Right lung (tissue), 10 donors: ENCODE measurements at places on chromosomes 11 and 22.

DNA sequence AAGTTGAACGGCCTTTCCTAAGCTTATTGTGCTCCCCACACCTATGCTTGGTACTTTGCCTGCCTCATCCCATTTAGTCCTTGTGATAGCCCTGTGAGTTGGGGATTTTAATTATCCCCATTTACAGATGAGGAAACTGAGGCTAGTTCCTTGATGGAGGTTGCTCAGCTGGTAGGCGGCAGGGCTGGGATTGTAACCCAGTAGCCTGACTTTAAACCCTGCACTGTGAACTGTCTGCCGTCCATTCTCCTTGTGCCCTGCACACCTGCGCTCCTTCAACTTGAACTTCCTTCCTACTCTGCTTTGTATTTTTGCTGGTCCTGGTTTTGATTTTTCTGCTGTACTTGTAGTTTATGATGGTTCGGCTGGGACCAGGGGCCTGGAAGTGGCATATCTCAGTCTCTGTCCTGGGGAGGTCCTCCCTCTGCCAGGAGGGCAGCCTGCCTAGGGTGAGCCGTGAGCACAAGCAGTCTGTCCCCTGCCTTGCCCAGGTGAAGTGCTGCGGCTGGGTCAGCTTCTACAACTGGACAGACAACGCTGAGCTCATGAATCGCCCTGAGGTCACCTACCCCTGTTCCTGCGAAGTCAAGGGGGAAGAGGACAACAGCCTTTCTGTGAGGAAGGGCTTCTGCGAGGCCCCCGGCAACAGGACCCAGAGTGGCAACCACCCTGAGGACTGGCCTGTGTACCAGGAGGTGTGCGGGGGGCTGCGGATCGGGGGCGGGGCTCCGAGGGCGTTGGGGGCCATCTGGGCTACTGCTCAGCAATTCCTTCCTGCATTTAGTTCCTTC is 52.4 kb downstream of the CD82 start:
- DNase-seq, result no peak

GRCh38 chr22:48713272-48714205 is 1114.1 kb downstream of the BRD1 start:
- no peak for DNase-seq

DNA sequence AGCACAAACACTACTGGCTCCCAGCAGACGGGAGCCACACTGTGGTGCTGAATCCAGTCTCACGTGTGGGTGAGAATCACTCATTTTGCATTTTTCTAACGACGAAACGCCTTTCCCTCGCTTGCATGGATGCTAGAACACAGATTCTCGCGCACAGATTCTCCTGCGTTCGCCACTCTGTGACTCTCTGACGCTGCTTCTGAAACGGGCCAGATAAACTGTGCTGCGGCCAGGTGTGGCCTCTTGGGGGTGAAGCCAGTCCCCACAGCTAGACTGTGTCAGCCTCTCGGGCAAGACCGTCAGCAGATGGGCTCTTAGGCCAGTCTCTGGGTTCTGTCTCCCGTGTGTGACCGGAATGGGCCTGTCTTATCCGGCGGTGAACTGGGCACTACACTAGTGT is 44.6 kb downstream of the TRMU start:
- no peak for DNase-seq

- DNase-seq, result no peak
Observed at GRCh38 chr11:68843052-68843561, 1.4 kb upstream of the CPT1A start.

DNA sequence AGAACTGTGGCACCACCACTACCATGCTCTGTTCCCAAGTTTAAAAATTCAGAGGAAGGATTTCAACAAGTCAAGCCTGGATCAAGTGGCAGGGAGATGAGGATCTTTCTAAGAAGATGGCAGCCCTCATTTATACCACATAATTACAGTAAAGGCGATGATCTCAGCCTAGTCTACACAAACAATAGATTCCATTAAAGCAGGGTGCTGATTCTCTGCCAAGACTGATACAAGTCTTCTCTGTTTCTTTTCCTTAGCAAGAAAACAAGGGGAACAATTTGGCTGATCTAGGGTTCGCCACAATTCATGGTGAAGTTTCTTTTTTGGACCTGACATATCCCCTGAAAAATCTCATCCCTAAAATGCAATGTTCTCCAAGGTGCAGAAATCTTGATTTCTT is 73.9 kb downstream of the PPFIBP2 start:
- DNase-seq, result no peak

GRCh38 chr11:69104212-69104855 is 51.4 kb upstream of the SMIM38 start:
- no peak for DNase-seq

DNA sequence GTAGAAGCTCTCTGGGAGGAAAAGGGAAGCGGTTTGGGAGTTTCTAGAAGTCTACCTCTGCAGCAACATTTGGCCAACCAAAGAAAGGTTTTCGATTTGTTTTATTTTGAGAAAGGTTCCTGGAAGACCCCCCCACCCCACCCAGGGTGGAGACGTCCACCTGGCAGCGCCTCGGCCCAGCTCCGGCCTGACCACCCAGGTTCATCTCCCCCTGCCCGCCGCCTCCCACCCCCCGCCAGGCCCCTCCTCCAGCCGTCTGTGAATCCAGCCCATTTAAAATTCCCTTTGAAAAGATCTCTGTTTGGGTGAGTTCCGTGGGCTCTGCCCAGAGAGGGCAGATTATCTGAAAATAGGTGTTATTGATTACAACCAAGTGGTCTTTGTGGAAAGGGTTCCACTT is 43.3 kb downstream of the KCNJ1 start:
- DNase-seq, result no peak

DNA sequence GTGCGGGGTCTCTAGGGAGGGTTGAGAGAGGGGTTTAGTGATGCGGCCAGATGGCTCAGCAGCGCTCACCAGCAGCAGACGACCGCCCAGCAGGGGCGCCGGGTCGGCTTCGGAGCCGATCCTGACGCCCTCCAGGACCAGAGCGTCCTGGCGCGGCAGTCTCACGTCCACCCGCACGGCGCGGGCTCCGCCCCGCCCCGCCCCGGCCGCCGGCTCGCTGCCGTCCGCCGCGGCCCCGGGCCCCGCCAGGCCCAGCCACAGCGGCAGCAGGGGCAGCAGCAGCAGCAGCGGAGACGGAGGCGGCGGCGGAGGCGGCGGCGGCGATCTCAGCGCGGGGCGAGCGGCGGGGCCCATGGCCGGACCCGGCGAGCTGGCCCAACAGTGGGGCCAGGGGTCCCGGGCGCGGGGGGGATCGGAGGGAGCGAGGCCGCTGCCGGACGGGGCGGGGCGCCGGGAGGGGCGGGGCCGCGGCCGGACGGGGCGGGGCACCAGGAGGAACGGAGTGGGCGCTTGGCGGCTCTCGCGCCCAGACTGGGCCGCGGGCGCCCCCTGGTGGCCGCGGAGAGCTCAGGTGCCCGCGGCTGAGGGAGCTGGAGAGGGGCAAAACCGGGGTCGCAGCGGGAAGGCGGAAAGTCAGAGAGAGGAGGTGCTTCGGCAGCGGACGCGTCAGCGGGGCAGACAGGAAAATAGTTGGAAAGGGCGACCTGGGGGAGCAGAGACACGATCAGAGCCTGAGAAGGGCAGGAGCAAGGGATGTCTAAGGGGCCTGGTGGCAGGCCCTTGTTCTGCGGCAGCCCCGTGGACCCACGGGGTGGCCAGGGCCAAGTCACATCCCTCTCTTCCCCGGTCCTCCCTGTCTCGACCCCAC is at the start of gene RNF215:
TSS of gene RNF215 (minus strand) at position 452 of the 868 bp plus-strand sequence. CDS start at position 354, 98 bp downstream.
- DNase-seq, result peak; percentile 84

- no peak for DNase-seq
Observed at GRCh38 chr11:115462757-115463156, 41.5 kb downstream of the CADM1 start.
